ENCODE measurements at places on chromosomes 11 and 22.

- peak; percentile 84 for DNase-seq
Measured at GRCh38 chr11:126172596-126173038, 38.8 kb downstream of the RPUSD4 start.

- DNase-seq = peak; percentile 42
Measured at GRCh38 chr11:65478388-65479183, 20.3 kb upstream of the MALAT1 start.

GRCh38 chr11:110857892-110858546 lies 145.8 kb upstream of the ARHGAP20 start:
- peak; percentile 38 for DNase-seq

DNA sequence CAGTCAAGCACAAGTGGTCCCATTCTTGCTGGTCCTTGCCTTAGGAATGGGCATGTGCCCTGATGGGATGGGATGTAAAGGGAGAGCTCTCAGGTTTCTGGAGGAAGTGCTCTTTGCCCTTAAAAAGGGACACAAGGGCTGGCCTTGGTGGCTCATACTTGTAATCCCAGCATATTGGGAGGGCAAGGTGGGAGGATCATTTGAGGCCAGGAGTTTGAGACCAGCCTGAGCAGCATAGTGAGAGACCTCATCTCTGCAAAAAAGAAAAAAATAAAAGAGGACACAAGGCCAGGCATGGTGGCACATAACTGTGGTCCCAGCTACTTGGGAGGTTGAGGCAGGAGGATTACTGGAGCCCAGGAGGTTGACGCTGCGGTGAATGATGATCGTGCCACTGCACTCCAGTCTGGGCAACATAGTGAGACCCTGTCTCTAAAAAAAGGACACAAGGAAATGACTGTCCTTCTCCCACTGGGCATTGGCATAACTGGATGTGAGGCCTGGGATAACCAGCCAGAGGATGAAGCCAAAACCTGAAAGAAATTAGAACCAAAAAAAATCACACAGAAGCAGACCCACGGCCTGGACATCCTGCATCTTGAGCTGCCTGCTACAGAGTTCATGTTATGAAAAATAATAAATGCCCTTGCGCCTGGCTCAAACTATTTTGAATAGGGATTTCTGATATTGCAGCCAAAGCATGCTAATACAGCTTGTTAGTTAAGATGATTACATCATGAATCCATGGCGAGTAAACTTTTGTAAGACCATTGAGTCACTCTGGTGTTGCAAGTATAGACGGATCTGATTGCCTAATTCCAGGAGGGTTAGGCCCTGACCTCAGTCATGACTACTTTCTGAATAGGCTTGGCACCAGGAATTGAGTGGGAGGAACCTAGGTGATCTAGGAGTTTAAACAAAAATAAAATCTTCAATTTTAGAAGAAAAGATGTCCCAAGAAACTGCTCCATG lies 12.9 kb upstream of the CRKL start:
- peak; percentile 75 for DNase-seq

GRCh38 chr22:47607486-47607885 lies 845.0 kb downstream of the TBC1D22A start:
- no peak for DNase-seq

DNA sequence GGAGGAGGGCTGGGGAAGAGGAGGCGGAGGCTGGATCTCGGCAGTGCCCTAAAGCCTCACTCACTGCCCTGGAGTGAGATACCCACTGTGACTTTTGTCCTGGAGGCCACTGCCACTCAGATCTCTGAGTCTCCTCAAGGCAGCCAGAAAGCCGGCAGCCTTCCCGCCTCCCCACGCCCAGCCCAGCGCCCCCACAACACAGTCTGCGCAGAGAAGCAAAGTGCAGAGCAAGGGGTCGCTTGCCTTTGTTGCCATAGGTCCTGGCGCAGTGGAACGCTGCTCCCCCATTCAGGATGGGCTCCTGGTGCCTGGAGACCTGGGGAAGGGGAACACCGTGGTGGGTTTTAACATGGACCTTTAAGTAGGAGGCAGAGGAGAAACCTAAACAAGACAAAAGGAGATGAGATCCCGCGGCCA lies 17.6 kb downstream of the PATZ1 start:
- no peak for DNase-seq

- no peak for DNase-seq
Measured at GRCh38 chr11:34204396-34205279, 99.2 kb downstream of the NAT10 start.

DNA sequence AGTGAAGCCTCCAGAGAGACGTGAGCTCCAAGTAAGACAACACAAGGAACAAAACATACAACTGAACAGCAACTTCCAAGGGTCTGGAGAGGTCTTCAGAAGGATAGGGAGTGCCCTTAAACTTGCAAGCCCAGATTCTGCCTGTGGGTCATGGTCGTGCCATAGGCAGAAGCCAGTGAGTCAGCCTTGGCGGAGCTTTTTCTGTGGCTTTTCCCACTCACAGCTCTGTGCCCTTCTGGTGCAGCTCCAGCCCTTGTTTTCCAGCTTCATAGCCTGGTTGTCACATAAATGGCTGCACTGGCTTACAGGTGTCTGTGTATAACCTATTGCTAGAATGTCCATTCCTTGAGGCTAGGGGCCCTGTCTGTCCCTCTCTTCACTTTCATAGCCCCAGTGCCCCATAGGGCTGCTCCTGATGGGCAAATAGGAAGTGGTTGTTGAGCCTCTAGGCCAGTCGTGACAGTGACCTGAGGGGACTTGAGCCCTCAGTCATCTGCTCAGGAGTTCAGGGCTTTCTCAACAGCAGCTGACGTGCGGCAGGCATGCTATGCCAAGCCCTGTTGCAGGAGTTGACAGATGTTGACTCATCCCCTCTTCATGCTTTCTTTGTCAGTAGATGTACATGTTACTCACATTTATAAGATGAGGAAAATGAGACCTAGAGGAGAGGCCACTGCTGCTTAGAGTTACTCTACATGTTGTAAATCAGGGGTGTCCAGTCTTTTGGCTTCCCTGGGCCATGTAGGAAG lies 7.4 kb downstream of the MED15 start:
- peak; percentile 85 for DNase-seq

GRCh38 chr11:15893080-15893492 lies 463.3 kb downstream of the SOX6 start:
- DNase-seq = peak; percentile 79

- no peak for DNase-seq
Measured at GRCh38 chr22:43167001-43167589, 15.7 kb downstream of the TSPO start.

DNA sequence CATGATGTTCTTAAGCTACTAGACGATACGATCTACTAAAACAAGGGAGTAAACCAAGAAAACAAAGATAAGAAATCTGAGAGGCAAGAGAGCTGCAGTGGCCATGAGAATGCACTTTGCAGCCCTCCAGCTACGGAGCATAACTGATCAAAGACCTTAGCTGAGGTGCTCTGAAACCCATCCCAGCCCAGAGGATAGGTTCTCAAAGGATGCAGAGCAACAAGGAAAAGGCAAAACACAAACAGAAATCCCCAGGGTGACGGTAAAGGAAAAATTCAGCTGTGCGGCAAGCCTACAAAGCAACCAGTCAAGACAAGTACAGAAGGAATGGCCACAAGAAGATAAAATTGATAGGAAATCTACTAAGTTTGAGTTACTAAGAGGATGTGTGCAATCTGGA lies 32.5 kb upstream of the CFAP300 start:
- no peak for DNase-seq

DNA sequence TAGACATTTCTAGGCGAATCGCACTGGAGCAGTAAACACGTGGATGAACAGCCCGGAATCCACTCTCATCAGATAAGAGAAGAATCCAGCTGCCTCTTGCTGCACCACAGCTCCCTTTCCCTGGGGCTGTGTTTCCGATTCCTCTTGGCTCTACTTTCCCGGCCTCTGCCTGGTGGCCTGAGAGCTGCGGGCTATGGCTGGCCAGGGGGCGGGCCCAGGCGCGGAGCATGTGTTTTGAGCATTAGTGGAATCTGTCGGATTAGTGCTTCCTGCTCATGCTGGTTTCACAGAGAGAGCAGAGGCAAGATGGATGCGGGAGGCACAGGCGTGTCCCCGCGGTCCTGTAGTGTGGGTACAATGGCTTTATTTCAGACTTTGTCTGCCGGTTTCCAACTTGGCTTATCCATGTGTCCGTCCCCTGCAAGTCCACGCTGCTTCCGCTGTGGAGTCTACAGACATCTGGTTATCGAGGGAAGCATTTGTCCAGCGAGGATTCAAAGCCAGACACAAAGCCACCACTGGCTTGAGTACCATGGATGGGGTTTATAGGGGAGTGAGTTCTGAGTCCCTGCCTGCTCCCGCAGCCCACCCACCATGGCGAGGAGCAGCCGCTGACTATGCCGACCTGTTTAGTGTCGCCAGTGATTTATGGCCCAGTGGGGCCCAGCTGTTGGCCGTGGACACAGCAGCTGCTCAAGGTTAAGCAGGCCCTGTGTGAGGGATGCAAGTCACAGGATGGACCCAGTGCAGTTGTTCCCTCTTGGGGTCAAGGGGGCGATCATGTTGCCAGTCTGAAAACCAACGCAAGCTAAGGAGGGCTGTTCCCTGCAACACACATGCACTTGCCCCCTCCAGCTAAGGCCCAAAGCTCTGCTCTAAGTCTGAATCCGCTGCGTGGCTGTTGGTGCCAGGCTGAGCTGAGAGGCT lies 43.3 kb upstream of the EP300 start:
- peak; percentile 78 for DNase-seq

- no peak for DNase-seq
Measured at GRCh38 chr11:100460426-100460825, 226.7 kb upstream of the ARHGAP42 start.

GRCh38 chr11:113396690-113397089 lies 9.1 kb downstream of the ANKK1 start:
- no peak for DNase-seq

DNA sequence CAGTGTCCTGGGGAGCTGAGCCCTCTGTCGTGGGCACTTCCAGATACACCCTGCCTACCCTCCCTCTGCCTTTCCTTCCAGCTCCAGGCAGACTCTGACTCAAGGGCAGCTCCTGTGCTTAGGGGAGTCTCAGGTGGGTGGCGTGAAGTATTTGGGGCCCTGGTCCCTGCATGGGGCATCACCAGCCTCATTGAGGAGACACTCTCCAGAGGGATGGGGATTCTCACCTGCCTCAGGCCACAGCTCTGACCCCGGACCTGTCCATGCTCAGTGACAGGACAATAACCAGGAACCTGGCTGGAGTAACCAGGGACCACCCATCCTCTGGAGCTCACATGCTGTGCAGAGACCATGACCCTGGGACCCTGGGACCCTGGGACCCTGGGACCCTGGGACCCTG lies 41.2 kb downstream of the GGTLC2 start:
- no peak for DNase-seq

DNA sequence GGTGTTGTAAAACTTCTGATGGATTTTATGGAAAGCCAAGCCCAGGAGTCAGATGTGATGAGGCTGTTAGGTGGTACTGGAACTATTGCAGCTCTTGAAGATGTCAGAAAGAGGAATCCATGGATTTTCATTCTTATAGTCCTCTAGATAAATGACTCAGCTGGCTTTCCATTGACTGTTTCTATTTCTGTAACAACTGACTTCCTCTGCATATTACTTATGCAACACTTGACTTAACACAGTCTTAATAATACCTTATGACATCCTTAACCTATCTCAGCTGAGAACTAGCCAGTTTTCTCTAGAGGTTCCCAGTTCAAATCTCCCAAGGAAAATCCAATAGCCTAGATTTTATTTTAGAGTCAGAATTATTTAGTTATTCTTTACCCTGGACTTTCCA lies 263.8 kb downstream of the LUZP2 start:
- no peak for DNase-seq

DNA sequence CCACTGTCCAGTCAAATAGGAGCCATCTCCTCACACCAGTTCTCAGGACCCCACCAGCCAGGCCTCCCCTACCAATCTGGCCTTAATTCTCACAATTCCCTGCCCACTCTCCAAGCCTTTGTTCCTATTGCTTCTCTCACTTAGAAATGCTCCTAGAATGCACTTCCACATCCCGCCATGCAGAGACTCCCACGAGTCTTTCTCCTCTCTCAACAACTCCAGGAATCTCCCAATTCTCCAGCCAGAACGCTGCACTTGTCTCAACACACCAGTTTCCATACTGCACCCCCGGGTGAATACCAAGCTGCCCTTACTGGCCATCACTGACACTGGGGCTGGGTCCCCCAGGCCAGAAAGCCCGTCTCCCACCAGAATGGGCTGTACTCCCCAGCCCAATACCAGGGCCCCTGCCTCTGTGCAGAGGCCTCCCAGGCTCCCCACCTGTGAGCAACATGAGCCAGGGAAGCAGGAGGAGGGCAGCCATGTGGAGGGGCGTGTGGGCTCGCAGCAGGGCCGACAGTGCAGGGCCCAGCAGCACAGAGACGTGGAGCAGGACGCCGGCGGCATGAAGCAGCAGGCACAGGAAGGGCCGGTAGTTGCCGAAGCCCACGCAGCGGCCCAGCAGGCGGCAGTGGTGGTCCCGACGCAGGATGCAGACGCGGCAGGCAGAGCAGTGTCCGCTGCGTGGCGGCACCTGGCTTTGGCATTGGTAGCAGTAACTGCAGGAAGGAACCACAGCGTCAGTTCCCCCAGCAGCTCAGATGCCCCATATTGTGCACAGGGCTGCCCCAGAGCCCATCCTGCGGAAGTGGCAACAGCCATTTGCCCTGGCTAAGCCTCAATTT lies 2.4 kb downstream of the ZDHHC24 start:
- peak; percentile 35 for DNase-seq

- no peak for DNase-seq
Measured at GRCh38 chr11:77732143-77732542, 88.4 kb downstream of the RSF1 start.

DNA sequence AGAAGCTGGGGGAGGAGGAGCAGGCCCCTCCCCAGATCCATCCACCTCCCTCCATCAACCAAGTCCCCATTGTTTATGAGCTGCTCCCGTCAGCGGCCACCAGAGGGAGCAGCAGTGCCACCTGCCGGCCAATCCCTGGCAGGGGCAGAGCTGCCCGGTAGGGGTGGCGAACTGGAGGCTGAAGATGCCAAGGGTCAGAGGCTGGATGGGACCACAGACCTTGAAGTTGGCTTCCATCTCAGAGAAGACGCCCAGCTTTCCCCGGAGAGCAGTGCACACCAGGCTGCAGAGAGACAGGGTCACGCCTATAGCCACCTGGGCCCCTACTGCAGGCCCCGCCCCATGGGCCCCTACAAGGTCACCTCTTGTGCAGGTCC lies 3.6 kb downstream of the FIBP start:
- DNase-seq = peak; percentile 74

DNA sequence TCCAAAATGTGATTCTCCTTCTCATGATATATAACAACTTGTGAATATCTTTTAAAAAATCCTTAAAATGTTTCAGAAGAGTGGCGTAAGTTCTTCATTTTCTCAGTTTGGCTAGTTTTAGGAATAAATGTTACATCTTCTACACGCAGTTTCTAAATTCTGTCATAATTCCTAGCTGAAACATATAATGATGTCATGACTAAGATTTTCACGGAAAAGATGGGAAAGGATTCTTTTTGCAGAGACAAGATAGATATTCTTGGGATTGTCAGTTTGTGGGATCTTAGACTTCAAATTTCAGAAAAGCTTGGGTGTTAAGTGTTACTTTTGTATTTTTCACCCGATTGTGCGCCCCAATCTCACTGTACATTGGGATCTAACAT lies 1.7 kb downstream of the EED start:
- DNase-seq = no peak

- DNase-seq = peak; percentile 93
Measured at GRCh38 chr11:925496-926301, at the start of gene AP2A2. Gene AP2A2, plus strand, starts transcription at chr11:925870. Its CDS starts 152 bp downstream, at chr11:926022.
